CD4-positive, alpha-beta T cell (primary cell): ENCODE measurements at places on chromosomes 1 and 21.

GRCh38 chr1:71753746-71754145, 528.6 kb downstream of the NEGR1 start:
- DNase-seq, result no peak

DNA sequence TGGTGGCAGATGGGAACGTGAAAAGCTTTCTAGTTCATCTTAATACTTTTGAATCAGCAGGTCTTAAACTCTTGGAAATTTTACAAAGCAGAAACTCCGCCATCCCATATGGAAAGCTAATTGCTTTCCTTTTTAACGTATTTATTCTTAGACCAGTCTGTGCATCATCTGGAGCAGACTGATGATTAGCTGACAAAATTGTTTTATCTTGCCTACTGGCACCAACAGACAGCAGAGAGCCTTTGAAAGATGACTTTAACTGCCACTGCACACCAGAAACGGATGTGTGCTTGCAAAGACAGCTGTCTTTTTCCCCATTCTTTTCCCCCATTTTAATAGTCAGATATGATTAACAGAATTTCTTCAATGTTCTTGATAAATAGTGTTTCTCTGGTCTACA, 97.0 kb downstream of the PLD5 start:
- DNase-seq, result no peak

DNA sequence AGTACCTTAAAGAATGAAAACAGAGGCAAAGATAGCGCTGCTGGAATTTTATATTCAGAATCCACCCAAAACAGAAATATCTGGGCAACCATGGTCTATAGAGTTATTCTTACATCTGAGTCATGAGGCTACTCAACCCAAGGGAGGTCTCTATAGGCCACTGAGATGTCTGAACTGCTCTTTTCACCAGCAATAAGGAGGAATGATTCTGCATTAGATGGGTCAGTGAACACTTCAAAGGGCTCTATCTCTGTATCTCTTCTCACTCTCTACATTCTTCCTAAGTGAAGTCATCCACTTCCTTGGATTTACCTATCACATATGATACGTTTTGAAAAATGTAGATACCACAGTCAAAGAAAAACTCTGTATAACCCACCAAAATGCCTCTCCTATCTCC, 90.2 kb upstream of the NGF start:
- DNase-seq, result no peak

GRCh38 chr1:61273167-61273705, 190.9 kb downstream of the NFIA start:
- no peak for DNase-seq

DNA sequence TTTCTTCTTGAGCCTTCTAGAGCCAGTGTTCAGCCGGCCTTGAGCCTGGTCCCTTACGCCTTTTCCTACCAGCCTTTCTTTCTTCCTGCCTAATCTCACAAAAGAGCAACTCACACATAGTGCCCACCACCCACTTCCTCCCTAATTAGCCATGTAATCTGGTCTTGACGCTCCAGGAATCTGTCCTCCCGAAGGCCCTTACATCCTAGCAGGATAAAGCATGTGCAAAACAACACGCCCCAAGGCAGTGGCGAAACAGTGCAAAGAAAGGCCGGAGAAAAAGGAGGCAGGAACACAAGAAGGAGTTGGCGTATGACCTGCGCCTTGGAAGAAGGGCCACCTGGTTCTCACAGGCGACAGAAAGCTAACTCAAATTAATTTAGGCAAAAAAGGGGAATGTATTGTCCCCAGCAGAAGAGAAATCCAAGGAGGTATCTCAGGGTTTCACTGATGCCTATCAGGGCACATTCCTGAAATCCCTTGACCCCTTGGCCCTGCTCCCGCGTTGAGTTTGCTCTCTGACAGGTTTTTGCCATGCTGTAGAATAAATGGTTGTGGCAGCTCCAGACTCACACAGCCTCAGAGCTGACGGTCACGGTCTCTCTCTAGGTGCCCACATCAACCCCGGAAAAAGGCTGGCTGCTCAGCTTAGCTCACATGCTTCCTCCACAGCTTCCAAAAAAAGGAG, 79.0 kb downstream of the ZNF281 start:
- DNase-seq, result no peak

DNA sequence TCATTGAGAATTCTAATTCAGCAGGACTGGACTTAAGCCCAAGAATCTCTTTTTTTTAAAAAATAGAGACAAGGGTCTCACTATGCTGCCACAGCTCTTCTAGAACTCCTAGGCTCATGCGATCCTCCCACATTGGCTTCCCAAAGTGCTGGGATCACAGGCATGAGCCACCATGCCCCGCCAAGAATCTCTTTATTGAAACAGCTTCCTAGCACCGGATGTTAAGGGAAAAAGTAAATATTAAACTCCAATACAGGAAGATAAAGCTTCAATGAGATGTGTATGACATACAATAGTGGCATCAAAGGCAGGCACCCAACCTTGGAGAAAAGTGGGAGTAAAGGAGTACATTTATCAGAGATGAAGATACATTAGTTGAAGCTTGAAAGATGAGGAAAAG, 25.5 kb downstream of the PUM1 start:
- no peak for DNase-seq

DNA sequence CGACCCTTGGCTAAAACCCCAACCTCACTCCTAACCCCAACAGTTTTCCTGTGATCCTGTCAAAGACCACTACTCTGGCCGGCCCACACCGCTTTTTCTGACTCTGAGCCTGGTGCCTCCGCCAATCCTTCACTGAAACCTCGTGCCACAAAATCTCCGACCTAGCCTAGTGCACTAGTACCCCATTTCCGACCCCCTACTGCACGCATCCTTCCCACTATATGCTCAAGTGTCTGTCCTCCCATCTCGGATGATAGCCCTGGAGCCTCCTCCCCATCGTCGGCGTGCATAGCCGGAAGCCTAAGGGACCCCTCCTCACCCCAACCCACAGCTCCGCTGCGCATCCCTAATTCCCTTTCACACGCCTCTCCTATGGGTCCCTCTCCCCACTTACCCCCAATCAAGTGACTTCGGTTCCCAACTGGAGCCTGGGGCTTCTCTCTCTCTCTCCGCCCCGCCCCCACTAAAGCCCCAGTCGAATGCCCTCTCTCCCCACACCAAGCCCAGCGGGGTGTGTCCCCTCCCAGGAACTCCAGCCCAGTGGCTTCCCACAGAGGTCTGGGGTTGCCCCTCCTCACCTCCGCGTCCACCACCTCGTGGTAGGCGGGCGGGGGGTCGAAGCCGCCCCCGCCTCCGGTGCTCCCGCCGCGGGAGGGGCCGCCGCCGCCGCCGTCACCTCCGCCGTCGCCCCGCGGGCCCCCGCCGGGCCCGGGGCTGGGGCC, 791 bp downstream of the USP24 start:
- DNase-seq, result peak; percentile 15

GRCh38 chr1:40699787-40700186, 8.3 kb downstream of the NFYC start:
- no peak for DNase-seq

GRCh38 chr1:197391303-197392226, 123.5 kb downstream of the CRB1 start:
- DNase-seq, result peak; percentile 79

- no peak for DNase-seq
These were observed 76.9 kb upstream of the GFI1 start for GRCh38 chr1:92563457-92564216.

DNA sequence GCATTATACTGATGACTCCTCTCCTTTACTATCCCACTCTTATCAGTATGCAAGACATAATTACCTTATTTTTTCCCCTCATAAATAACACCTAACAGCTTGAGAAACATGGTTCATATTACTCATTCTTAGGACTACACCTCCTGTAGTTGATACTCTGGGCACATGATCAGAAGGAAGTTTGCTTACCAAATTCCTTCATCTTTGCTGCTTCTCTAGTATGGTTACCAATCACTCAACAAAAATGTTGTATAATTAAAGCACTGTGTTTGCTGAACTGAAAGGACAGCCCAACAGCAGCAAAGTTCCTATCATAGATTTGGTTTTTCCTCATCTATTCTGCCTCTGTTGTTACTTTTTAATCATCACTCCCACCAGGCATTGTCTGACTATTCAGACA, 586.3 kb downstream of the LRRIQ3 start:
- DNase-seq, result no peak

DNA sequence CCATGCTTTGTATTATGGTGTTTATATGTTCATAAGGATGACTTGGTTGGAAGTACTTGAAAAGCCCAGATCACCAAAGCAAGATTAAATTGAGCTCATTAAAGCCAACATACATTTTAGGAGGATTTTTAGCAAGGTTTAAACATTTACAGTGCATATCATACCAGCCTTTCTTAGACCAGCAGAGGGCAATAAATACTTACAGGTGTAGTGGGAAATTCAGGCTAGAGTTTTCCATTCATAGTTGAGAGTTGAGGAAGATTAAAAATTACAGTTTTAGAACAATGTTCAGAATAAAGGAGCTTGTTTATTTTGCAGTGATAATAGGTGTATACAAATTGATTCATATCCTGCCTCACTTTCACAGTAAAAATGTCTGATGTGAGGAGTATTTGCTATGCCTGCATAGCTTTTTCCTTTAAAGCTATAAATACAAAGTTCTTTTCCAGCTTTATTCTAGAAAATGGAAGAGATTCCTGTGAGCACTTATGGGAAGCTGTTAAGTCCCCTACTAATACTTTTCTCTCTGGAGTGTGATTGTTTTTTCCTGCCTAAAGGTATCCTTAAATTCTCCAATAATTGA, 35.3 kb downstream of the DTL start:
- DNase-seq, result peak; percentile 70

- DNase-seq, result no peak
These were observed 27.2 kb downstream of the PSMG1 start for GRCh38 chr21:39156024-39156423.

DNA sequence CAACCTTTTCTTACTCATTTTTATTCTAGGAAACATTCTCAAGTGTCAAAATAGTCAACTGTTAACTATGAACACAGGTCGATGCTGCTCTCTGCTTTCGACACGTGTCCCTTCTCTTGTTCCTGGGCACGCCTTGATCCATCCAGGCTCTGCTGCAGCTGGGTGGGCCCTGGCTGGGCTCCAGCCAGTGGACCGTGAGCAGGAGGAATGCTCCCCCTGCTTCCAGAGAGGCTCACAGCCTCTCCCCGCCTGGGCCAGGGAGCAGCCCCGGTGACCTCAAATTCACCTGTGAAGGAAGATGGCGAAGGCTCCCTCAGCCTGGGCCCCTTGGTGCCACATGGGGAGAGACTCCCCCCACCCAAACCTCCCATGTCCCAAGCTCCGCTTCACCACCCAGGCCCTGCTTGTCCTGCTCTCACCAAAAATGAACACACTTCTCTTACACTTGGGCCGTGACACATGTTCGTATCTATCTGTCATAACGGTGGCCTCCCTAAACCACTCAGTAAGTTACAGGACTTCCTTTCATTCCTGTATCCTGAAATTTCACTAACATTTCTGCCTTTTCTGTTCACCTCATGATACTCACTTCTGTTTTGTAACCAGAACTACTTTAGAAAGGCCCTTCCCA, 24.6 kb upstream of the ADARB1 start:
- no peak for DNase-seq

- DNase-seq, result no peak
These were observed 6.9 kb upstream of the TRIM62 start for GRCh38 chr1:33188572-33189275.

GRCh38 chr1:181354865-181355264, 128.5 kb upstream of the CACNA1E start:
- no peak for DNase-seq

- no peak for DNase-seq
These were observed 81.2 kb downstream of the TOMM20 start for GRCh38 chr1:235047331-235047871.

DNA sequence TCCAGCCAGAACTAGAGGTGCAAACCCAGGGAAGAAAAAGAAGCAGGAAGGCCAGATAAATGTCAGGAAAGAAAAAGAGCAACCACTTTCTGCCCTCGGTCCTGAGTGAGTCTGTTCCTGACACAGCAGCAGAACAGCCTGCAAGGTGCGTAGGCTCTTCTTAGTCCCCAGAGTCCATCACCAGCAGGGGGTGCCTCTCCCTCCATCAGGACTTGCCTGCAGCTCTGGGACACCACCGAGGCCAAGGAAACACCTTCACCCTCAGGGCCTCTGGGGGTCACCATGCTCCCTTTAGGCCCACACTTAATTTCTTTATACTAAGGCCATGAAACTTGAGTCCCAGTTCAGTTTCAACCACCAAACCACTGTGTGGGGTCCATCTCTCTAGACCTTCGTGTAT, 43.7 kb upstream of the NFASC start:
- no peak for DNase-seq

DNA sequence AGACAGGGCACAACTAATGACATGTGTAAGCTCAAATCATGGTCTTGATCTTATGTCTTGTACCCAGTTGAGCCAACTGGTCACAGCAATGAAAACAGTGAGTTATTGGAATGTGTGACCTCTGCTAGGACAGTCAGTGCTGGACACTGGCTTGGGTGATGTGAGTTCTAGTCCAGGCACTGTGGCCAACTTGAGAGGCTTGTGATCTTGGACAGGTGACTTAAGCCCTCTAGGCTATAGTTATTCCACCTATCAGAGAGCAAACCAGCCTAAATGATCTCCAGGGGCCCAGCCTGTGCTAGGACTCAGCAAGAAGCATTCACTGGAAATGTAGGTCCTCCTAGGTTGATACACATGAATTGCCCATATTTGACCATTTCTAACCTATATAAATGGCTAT, 1.1 kb downstream of the KCNE2 start:
- DNase-seq, result no peak

GRCh38 chr21:37688952-37689659, 227.2 kb downstream of the KCNJ6 start:
- no peak for DNase-seq

DNA sequence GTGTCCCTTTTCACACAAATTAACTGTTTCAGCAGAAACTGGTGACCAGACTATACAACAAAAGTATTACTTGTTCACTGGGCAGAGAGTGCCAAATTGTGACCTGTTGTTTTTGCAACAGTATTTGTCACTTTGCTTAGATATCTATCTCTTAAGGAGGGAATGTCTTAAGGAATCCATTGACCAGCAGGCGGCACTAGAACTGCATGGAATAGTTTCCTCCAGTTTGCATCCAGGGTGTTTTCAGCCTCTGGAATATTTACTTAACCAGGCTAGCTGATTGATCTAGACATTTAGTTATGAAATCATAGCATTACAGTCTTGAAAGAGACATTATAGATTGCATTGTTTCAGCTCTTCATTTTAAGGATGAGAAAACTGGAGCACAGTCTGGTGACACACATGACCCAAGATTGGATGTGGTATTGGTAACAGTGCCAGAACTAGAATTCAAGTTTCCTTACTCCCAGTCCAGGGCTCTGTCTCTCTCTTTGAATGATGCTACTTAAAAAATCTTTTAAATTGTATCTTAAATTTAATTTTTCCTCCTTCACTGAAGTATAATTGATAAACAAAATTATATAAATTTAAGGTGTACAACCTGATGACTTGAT, 16.9 kb downstream of the RPTN start:
- DNase-seq, result peak; percentile 45

GRCh38 chr1:48547561-48548220, 75.7 kb upstream of the SPATA6 start:
- no peak for DNase-seq

DNA sequence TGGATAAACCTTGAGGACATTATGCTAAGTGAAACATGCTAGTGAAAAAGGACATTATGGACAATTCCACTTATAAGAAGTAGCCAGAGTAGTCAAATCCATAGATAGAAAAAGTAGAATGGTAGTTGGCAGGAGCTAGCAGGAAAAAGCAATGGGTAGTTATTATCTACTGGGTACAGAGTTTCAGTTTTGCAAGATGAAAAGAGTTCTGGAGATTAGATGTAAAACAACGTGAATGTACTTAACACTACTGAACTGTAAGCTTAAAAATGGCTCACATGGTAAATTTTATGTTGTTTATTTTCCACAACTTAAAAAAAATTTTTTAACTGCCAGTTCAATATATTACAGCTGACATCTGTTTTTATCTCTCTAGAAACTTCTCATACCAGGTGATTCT, 19.4 kb downstream of the JAK1 start:
- no peak for DNase-seq
